ENCODE measurements at places on chromosomes 1 and 21.

GRCh38 chr1:11414926-11415538 is 63.9 kb upstream of the DISP3 start:
- no peak for DNase-seq

GRCh38 chr1:88462488-88463261 is 221.4 kb upstream of the PKN2 start:
- no peak for DNase-seq

DNA sequence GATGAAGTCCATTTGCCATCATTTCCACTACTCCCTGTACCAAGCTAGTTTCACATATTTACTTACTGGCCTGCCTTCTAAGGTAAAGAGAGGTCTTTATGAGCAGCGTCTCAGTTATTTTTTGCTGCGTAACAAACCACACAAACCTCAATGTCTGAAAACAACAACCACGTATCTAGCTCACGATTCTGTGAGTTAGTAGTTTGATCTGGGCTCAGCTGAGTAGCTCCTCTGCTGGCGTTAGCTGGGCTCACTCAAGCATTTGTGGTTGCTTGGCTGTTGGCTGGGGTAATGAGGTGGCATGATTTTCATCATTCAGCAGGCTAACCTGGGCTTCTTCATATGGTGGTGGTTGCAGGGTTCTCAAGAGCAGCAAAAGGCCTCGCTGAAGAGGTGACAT is 225.4 kb downstream of the FOXD2 start:
- DNase-seq, result no peak

- peak; percentile 31 for DNase-seq
These were observed 151.6 kb downstream of the SDCCAG8 start for GRCh38 chr1:243407284-243408018.

- no peak for DNase-seq
These were observed 109.3 kb downstream of the RUNX1 start for GRCh38 chr21:34939673-34940331.

GRCh38 chr1:12145616-12146342 is 21.0 kb upstream of the TNFRSF1B start:
- DNase-seq, result no peak

- DNase-seq, result no peak
These were observed 8.1 kb downstream of the LRRC53 start for GRCh38 chr1:74504125-74504932.

- DNase-seq, result no peak
These were observed 40.0 kb upstream of the DPH5 start for GRCh38 chr1:101065575-101065974.

- DNase-seq, result no peak
These were observed 79.1 kb downstream of the TPR start for GRCh38 chr1:186295980-186296379.

- no peak for DNase-seq
These were observed 127.5 kb upstream of the EDN2 start for GRCh38 chr1:41611932-41612450.

Data from GM04503 (cell line).